ENCODE measurements at places on chromosomes 13 and 19. TPM values are rescaled to one million over a fixed set of nuclear protein-coding genes. Genes with fewer than 3 reads are reported as not detected.

SOX21 gene
- total RNA-seq: 1.3 TPM

IGFLR1 gene
- 10.7 TPM for total RNA-seq

BST2 gene
- not detected for total RNA-seq

RTBDN gene
- 0.10 TPM for total RNA-seq

ISYNA1 gene
- 45.2 TPM for total RNA-seq

NOTCH3 gene
- 6.8 TPM for total RNA-seq

ADGRE3 gene
- total RNA-seq: not detected

LSM14A gene
- total RNA-seq: 356 TPM

ASPDH gene
- not detected for total RNA-seq

ZNF154 gene
- total RNA-seq: not detected

FRY gene
- total RNA-seq: 0.14 TPM

VSTM2B gene
- total RNA-seq: not detected

SCAMP4 gene
- total RNA-seq: 53.3 TPM

LIM2 gene
- not detected for total RNA-seq

SIGLEC8 gene
- not detected for total RNA-seq

CFAP97D2 gene
- total RNA-seq: not detected

TYROBP gene
- total RNA-seq: not detected

FZR1 gene
- total RNA-seq: 35.4 TPM

SSC5D gene
- total RNA-seq: 1.2 TPM

CEACAM20 gene
- not detected for total RNA-seq

TBXA2R gene
- total RNA-seq: 0.61 TPM

PEG3 gene
- total RNA-seq: not detected
